BJ (cell line): ENCODE measurements at places on chromosomes 13 and 19. TPM values are rescaled to one million over a fixed set of nuclear protein-coding genes. Genes with fewer than 3 reads are reported as not detected.

- DNase-seq = no peak
Observed at GRCh38 chr19:2210987-2211740, 25.0 kb downstream of the PLEKHJ1 start.

- no peak for DNase-seq
Observed at GRCh38 chr13:40599747-40600146, 66.7 kb downstream of the FOXO1 start.

GRCh38 chr19:7242601-7243258, 51.5 kb downstream of the INSR start:
- DNase-seq = peak; percentile 79

GRCh38 chr19:35534803-35535480, 1.7 kb downstream of the GAPDHS start:
- no peak for DNase-seq

GRCh38 chr13:104487006-104487405, 1420.8 kb upstream of the SLC10A2 start:
- no peak for DNase-seq

GRCh38 chr13:80462567-80462966, 121.6 kb upstream of the SPRY2 start:
- DNase-seq = no peak

DNA sequence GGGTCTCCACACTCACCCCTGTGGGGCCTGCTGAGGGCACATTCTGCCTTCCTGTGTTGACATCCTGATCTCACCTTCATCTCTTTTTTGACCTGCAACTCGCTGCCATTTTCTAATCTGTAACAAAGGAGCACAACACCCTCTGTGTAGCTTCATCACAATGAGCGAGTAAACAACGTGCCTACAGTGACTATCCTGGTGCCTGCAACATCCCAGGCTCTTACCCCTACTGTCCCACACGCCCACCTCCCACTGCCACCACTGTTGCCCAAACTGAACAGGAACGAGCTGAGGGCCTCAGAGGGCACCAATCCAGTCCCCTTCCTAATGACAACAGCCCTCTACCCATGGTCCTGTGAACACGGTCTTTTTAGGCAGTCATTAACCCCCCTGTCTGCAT, 102.2 kb upstream of the GJB6 start:
- DNase-seq = no peak

DNA sequence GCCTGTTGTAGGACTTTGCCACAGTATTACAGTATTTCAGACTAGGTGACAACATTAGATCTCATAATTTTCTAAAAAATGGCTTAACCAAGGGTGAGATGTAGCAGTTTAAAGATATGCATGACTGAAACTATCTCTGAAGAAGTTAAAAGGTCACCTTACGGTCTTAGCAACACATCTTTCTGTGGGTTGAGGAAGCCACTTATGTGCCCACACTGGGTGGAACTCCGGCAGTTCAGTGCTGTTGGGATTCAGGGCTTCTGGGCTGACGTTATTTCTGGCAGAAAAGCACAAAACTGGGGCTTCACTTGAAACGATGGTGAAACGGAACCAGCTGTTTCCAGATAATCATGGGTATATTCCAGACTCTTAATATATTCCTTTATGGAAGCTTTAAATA, 697.3 kb downstream of the PCDH9 start:
- DNase-seq = no peak

DNA sequence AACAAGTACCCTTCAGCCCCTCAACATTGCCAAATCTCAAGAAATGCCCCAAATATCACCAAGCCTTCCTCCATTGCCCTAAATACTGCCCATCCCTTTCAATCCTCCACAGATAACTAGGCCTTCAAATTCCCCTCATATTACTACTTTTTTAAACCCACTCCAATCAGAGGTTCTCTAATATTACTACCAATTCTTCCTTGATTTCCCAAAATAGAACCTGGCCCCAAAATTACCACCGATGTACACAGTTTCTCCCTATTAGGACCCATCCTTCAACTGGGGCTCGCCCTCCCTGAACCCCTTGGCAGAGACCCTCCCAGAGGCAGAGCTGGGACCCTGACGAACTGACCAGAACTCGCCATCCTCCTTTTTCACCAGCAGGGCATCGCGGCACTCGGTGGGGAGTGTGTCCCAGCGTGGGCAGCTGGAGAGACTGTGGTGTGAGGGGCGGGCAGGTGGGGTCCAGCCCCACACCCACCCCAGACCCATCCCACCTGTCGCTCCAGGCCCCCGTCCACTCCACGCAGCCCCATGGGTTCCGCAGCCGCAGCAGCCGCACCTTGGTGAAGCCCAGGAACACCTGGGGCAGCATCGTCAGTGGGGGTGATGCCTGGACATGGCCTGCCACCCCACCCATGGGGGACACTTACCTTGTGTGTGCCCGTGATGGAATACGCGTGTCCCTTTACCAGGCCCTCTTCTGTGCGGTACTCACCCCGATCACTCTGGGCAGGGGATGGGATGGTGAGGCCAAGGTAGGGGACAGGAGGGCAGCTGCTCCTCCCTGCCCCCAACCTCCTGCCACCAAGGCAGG, 6.1 kb downstream of the CAPN12 start:
- no peak for DNase-seq

- no peak for DNase-seq
Observed at GRCh38 chr13:26762745-26763345, 2.3 kb upstream of the GPR12 start.

DNA sequence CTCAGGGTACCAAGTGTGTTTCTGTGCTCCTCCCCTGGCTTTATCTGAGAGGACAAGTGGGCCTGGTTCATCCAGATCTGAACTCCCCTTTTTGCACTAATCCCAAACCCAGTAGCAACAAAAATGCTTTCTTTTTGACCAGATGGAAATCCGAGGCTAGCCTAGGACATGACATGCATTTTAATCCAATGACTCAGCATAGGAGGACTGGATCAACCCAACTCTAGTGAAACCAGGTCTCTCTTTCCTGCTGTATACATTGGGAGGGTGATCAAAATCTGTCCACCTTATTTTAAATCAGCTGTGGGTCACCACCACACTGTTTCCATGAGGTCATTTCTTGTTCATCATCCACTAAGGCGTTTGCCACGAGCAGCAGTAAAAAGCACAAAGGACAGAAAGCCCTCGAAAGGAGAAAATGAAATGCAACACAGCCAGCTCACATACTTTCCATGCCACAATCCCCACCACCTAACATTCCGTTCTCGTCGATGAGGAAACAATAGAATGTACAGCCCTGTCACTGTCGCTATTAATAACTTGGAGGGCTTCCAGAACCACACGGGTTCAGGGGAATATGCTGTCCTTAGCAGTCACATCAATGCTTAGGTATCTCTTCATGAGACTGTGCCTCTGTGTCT, 543.0 kb downstream of the IRS2 start:
- peak; percentile 87 for DNase-seq

DNA sequence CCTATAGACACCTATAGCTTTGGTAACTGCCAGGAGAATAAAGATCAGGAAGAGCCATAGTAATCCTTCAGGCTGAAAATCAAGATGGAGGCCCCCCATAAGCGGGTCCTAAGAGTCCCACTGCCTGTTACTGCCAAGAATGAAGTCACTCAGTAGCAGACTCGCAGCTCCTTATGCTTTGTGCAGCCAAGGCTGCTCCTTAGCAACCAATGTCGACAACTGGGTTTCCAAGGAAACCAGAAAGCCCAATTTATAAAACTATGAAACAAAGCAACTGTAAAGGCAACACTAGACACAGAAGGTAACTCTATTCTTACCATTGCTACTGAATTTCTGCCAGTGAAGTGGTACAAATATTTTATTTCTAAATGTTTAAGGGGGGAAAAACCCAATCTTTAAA, 56.5 kb downstream of the DCLK1 start:
- no peak for DNase-seq

DNA sequence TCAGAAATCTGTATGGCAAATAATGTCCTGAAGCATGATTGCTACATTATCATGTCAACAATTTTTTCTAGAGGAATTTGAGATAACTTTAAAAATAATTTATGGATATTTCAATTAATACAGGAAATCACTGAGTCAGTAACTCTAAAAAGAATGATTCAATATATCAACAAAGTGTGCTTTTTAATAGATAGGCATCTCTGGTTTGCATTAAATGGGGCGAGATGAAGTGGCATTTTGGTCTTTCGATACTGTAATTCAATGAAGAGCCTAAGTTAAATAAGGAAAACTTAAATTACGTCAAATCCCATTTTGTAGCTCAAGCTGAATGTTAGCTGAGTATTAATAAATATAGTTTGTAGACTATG, 342.8 kb downstream of the DACH1 start:
- DNase-seq = no peak

- DNase-seq = no peak
Observed at GRCh38 chr19:47826800-47827199, 5.1 kb downstream of the CRX start.

- DNase-seq = no peak
Observed at GRCh38 chr19:54871696-54872095, 2.3 kb upstream of the FCAR start.

GRCh38 chr13:30846866-30847265, 59.2 kb upstream of the MEDAG start:
- DNase-seq = no peak

DNA sequence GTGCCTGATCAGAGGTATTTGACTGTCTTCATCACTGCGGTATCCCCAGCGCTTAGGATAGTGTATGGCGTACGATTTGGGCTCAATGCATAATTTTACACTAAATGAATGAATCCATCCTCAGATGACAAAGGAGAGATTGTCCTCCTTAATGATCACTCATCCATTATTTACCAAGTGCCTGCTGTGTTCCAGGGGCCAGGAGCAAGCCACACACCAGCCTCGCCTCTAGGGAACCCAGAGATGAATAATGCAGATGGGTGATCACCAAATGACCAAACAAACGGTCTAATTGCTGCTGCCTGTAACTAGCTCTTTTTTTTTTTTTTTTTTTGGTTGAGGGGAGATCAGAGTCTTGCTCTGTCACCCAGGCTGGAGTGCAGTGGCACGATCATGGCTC, 5.9 kb upstream of the GPR32 start:
- no peak for DNase-seq

GRCh38 chr19:14418856-14419105, 360 bp downstream of the DDX39A start:
- DNase-seq = no peak

- no peak for DNase-seq
Observed at GRCh38 chr19:6098574-6098973, 11.7 kb downstream of the RFX2 start.

DNA sequence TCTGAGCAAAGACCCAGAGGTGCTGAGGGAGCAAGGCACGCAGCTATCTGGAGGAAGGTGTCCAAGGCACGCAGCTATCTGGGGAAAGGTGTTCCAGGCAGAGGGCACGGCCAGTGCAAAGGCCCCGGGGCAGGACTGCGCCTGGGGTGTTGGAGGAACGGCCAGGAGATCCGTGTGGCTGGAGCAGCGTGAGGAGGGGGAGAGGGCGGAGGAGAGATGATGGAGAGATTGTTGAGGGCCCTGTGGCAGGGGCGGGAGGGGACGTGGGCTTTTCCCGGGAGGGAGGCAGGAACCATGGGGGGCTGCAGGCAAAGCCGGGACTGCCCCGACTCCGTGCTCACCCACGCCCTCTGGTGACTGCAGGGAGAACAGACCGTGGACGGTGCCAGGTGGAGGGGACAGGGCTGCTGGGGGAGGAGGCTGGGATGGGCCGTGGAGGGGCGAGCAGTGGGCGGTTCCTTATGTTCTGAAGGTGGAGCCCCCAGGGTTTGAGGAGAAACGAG, 13.3 kb upstream of the MISP start:
- no peak for DNase-seq

DNA sequence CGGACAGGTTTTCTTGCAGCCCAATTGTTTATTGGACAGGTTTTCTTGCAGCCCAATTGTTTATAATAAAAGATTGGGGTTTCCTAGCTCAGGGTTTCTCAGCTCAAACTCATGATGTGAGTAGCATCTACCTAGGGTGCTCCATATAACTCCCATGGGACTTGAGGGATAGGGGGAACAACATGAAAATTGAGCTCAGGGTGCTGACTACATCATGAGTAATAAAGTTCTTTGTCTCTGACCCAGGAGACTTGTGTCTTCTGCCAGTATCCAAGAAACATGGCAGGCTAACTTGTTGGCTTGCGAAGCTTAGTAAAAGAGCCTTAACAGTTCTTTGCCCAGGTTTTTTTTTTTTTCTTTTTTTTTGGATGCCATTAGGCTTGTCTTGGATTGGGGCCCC, 59.2 kb upstream of the MYCBP2 start:
- no peak for DNase-seq

DNA sequence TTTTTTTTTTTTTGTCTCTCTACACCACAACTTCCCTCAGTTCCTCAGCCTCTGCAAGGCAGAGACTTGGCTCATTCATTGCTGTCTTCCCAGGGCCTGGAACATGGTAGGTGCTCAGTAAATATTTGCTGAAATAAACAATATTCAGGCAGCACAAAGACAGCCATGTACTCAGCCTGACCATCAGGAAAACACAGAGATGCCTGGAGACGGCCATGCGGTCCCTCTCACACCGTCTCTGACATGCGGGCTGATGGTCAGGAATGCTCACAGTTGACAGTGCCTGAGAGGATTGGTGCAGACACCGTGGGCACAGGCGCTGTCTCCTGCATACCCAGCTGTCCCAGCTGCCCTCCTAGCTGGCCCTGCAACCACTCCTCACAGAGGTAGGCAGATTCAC, 924 bp downstream of the PRAM1 start:
- no peak for DNase-seq

GRCh38 chr13:20305587-20305986, 73.5 kb upstream of the GJB6 start:
- no peak for DNase-seq

Gene NBEA
- polyA plus RNA-seq = 17.8 and 24.6 TPM in 2 replicates

Gene OBI1
- 4.2 and 8.1 TPM in 2 replicates for polyA plus RNA-seq

Gene OR7E24
- not detected in 2 replicates for polyA plus RNA-seq

Gene SLC25A30
- polyA plus RNA-seq = 10.4 and 13.7 TPM in 2 replicates

Gene CDX2
- not detected in 2 replicates for polyA plus RNA-seq

Gene LGALS14
- polyA plus RNA-seq = not detected in 2 replicates

Gene S1PR5
- polyA plus RNA-seq = 0.23 and 0.40 TPM in 2 replicates

Gene VSTM1
- not detected in 2 replicates for polyA plus RNA-seq

Gene LRRC63
- polyA plus RNA-seq = not detected in 2 replicates

Gene PCDH20
- not detected in 2 replicates for polyA plus RNA-seq

Gene DAND5
- polyA plus RNA-seq = not detected in 2 replicates
